Activated CD4-positive, alpha-beta T cell treated with anti-CD3 and anti-CD28 coated beads, Interleukin-2, amount 50 U/mL, for 4 hours (primary cell): ENCODE measurements at places on chromosomes 4 and X.

GRCh38 chr4:26524011-26524410, 33.7 kb upstream of the CCKAR start:
- no peak for DNase-seq

DNA sequence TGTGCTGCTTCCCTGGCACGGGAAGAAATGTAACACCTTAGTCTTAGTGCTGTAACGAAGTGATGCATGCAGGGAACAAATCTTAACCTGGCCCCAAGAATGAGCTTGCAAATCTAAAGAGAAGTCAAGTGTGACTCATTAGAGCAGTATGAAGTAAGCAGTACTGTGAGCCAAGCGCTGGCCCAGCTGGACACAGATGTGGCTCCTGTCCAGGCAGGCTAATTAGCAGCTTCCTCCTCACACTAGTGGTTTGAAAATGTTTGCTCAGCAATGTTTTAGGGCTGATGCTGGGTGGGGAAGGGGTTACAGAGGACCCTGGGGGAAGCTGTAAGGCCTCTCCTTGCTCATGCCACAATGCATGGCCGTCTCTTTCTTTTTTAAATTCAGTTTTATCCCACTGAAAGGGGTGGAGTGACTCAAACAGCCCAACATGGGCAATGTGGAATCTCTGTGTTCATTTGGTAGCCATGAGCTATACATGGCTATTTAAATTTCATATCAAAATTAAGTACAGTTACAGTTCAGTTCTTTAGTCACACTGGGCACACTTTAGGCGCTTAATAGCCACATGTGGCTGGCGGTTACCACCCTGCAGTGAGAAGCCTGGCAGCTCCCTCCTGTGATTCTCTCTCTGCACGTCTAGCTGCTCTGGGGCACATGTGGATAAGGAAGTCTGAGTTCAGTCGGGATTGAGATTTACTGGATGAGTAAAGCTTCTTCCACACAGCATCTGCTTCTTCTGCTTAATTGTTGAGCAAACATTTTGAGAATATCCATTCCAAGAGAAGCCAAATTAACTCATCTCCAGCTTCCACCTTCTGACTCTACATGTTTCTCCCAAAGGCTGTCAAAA, 48.8 kb downstream of the MAP7D2 start:
- DNase-seq = no peak

DNA sequence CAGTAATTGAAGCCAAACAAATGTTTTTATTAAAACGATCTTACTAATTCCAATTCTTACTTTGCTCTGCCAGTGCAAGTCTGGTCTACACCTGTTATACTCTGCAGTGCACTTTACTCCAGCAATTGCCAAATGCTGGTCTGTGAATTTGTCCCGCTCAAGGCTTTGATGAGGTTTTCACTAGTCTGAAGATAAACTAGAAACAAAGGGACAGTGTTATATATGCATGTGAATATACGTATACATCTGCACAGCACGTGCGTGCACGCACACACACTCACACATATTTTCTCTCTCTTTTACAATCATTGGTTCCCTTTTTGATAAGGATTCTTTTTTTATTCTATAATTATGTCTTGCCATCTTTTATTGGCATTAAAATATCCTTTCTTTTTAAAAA, 88.5 kb upstream of the LCORL start:
- no peak for DNase-seq

DNA sequence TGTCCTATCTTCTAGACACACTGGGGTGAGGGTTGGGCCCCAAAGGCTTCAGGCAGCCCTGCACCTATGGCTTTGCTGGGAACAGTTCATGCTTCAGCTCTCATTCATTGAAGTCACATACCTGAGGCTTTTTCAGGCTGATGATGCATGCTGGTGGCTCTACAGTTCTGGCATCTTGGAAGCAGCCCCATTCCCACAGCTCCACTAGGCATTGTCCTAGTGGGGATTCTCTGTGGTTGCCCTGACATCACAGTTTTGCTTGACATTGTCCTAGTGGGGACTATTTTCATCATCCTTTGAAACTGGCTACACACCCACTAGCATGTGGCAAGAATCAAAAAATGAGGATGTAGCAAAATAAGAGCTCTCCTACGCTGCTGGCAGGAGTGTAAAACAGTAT, 37.7 kb upstream of the C4orf17 start:
- DNase-seq = no peak
